ENCODE measurements at places on chromosomes 6 and 20. TPM values are rescaled to one million over a fixed set of nuclear protein-coding genes. Genes with fewer than 3 reads are reported as not detected.

Gene CABLES2
- total RNA-seq = 2.6 TPM

DNA sequence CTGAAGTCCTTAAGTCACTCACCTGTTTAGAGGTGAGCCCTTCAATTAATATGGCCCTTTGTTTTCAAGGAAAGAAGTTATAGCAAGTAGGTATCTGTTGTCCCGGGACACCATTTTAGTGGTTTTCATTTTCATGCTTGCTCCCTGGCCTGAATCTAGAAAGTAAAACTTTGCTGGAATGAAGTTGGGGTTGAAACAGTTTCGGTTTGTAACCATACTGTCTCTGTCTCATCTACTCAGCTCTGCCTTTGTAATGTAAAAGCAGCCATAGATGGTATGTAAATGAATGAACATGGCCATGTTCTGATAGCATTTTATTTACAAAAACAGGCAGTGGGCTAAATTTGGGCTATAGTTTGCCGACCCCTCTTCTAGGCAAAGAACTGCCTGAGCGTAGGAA, 64.9 kb upstream of the GNRH2 start:
- DNase-seq = no peak

DNA sequence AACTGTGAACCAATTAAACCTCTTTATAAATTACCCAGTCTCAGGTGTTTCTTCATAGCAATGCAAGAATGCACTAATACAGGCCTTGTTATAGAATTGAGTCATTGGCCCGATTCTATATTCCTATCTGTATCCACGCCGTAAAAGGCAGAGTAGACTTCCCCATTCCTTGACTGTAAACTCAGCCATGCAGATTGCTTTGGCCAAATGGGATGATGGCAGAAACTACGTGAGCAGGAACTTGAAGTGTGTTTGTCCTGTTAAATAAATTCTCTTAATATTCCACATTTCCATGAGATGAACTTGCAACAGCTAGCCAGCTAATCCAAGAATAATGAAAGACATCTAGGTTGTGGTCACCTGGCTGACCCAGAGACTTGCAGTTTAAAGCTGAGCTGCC, 3.9 kb upstream of the SAYSD1 start:
- no peak for DNase-seq

- DNase-seq = peak; percentile 18
Observed at GRCh38 chr6:41637194-41638001, 870 bp upstream of the MDFI start.

All from body of pancreas (tissue), 4 donors.